ENCODE measurements at places on chromosomes 3 and 15.

- no peak for DNase-seq
These were observed 725 bp upstream of the SCAMP2 start for GRCh38 chr15:74873756-74874424.

DNA sequence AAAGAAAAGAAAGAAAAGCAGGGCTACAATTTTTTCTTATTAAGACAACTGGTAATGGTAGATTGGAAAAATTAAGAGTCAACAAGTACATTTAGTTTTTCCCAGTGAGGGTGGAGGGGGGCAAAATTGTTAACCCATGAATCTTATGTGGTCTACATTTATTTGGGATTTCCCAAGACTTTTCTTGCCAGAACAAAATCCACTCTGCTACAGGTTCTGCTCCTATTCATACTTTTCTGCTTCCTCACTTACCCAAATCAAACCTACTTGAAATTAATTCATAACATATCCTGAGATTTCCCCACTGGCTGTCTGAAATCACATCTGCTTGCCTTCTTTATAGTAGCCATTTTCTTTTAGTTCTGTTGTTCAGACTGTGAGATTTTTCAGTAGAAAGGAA, 41.1 kb downstream of the VGLL3 start:
- DNase-seq: no peak

GRCh38 chr3:171460725-171461524, 720 bp upstream of the TNIK start:
- DNase-seq: no peak

- DNase-seq: no peak
These were observed 85.5 kb downstream of the FLNB start for GRCh38 chr3:58093574-58094195.

- DNase-seq: no peak
These were observed 28.8 kb upstream of the SLC41A3 start for GRCh38 chr3:126112531-126113237.

DNA sequence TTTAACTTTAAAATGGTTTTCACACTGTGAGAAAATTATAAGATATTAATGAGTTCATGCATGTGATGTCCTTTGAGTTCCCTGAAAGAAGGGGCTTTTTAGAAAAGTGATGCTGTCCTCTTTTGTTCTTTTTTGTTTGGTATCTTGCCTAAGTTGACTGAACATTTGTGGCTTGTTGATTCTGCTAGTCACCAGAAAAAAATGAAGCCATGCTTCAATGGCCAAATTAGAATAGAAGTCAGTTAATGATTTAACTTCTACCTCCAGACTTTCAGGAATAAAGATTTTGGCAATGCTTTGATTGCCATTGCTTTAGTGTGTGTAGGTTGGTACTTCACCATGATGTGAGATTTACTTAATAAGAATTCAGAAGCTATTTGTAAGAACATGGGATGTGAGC, 260.6 kb upstream of the NECTIN3 start:
- no peak for DNase-seq

GRCh38 chr3:151468284-151468917, 7.5 kb upstream of the IGSF10 start:
- DNase-seq: no peak

DNA sequence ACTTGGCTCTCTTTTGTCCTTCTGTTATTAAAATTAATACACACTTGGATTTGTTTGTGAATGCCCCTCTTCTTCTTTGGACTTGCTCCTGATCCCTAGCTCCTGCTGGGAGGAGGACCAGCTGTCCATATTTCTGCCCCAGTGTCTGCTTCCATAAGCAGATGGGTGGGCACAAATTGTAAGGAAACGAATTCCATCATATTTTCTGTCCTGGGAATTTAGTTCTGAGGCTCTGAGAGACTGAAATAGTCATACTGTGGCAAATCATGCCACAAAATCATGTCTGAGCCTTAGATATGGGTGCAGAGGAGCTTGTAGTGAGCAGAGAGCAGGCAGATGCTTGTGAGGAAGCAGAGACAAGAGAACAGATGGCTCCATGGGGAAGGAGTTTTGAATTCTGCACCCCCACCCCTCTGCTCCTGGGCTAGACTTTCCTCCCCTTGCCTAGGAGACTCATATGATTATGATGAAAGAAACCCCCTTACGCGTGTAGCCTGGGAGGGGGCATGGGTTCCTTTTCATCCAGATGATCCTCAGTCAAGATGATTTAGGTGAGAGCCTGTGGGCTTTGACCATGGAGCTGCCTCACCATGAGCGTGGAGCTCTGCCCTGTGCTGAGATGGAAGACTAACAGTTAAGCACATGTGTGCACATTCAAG, 50.6 kb downstream of the SV2B start:
- DNase-seq: no peak

DNA sequence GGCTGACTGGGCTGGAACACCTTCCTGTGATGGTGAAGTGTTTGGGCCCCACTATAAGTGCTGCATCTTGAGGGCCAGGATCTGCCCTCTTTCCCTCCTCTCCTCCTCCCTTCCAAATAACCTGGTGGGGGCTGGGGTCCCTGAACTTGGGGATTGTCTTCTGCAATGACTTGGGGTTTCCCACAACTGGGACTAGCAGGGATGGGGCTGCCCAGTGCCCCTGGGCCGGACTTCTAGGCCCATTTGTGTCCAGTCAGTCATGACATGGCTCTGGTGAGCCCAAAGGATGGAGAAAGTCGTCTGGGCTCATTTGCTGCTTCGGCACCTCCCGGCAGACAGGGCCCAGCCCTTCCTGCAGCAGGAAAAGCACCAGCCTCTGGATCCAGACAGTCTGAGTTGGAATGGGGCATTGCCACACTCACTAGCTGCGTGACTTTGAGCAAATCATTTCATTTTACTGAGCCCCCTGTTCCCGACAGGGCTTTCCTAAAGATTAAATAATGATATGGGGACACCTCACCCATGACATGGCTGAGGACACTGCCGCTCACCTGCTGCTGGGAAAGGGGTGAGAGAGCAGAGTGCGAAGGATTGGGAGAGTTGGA, 113.2 kb downstream of the DNAJB8 start:
- DNase-seq: no peak

- DNase-seq: no peak
These were observed 149.9 kb upstream of the GALNT15 start for GRCh38 chr3:16024548-16024947.

GRCh38 chr3:177578488-177578887, 381.2 kb upstream of the TBL1XR1 start:
- no peak for DNase-seq

DNA sequence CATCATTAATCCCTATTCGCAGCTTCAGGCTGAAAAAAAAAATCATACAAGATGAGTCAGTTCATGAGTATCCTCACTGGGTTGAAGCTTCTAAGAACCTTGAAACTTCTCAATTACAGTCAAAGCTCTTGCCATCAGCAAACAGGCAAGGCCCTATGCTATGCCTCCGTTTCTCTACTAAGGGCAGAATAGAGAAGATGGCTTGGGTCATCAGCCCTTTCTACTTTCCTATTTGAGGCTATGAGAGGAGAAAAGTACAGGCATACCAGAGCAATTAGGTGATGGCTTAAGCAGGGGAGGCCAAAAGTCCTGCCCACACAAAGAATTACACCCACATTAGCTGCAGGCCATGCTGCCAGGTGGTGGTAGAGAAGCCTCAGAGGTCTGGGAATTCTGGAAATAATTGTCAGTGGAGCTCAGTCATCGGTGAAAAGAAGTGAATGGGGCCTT, 89.0 kb downstream of the MRPL46 start:
- DNase-seq: no peak

- DNase-seq: no peak
These were observed 46.6 kb downstream of the APH1B start for GRCh38 chr15:63323798-63324563.

DNA sequence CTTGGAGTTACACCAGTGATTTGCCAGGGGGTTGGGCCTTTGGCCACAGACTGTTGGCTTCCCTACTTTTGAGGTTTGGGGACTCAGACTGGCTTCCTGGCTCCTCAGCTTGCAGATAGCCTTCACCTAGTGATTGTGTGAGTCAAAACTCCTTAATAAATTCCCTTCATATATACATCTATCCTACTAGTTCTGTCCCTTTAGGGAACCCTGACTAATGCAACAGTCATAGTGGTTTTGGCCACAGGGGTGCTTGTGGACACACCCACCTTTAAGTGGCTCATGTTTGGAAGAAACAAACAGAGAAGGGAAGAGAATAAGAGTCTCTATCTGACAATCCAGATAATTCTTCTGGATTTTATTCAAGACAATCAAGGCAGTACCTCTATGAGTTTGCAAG, 457.7 kb downstream of the EPHA3 start:
- no peak for DNase-seq

GRCh38 chr3:4907050-4907449, 72.2 kb upstream of the BHLHE40 start:
- DNase-seq: no peak

- DNase-seq: no peak
These were observed 127.6 kb upstream of the SPATA12 start for GRCh38 chr3:56932866-56933265.

DNA sequence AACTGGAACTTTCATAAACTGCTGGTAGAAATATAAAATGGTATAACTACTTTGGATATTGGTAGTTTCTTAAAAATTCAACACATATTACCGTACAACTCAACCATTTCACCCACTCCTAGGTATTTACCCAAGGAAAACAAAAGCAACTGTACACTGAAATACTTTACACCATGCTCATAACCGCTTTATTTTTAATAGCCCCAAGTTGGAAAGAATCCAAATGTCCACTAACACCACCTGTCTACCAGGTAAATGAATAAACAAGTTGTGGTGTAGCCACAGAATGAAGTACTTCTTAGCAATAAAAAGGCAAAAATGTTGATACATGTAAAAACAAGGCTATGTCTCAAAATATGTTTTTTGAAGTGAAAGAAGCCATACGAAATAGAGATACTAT, 215.9 kb upstream of the PEX5L start:
- DNase-seq: no peak

DNA sequence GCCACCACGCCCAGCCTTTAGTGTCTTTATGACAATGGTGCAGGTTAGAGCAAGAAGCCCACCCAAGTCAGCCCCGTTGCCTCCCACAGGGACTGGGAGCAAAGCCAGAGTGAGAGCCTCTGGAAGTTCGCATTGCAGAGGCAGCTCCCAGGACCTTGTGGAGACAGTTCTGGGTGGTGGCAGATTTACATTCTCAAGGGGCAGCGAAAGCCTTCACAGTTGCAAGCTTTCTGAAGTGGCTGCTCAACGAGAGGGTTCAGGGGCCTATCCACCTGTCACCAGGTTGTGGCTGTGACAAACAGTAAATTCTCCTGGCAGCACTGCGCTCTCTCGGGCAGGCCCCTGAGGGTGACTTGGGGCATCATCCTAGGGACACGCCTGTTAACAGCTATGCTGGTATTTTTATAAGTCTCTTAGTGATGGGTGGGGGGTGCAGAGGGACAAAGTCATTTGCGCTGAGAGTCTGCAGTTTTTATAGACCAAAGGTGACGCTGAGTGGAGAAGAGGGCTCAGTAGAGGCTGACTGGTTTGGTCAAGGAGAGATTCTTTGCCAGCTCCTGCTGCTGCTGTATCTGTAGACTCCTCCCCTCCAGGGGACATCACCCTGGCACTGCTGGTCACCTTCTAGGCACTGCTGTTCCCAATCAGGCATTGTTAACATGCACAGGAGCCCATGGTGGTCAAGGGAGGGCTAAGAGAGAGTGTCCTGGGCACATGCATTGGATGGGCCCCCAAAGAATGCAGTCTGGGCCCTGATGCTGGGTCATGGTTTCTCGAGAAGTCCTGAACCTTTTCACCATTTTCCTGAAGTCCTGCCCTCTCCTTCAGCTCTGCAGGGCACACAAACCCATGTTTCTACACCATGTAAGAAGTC, 57.5 kb upstream of the KLF13 start:
- DNase-seq: no peak

- no peak for DNase-seq
These were observed 105.3 kb downstream of the RARB start for GRCh38 chr3:25533399-25533798.

GRCh38 chr3:148698190-148698810, 597 bp downstream of the AGTR1 start:
- no peak for DNase-seq

- no peak for DNase-seq
These were observed 4.7 kb downstream of the SMAD3 start for GRCh38 chr15:67070150-67070549.

GRCh38 chr15:81849289-81849688, 196.5 kb downstream of the MEX3B start:
- no peak for DNase-seq

DNA sequence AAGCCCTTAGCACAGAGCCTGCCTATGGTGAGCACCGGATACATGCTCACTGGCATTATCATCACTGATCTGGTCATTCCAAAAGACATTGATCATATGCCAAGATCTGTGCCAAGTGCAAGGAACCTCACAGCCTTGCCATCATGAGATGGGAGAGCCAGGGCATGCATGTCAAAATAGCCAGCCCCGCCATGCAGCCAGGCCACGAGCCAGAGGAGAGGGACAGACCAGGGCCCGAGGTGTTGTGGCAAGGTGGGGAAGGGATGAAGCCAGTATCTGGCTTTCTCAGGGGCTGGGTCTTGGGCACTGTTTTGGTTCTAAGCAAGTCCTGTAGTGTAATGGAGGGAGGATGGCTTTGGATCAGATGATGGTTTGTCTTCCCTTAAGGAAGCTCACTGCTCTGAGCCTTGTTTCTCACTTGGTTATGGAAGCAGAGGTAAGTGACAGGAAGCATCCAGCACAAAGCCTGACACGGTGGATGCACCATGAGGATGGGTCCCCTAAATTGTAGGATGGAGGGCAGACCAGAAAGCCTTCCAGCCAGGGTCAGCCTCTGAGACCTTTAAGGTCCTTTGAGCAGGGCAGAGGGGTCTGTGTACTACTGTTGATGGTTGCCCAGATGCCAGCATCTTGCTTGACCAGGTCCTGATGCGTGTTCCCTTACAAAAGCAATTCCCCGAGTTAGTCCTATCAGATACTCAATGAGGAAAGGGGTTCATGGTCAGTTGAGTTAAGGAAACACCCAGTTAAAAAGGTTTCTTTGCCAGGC, 247.7 kb upstream of the TLE3 start:
- DNase-seq: no peak

DNA sequence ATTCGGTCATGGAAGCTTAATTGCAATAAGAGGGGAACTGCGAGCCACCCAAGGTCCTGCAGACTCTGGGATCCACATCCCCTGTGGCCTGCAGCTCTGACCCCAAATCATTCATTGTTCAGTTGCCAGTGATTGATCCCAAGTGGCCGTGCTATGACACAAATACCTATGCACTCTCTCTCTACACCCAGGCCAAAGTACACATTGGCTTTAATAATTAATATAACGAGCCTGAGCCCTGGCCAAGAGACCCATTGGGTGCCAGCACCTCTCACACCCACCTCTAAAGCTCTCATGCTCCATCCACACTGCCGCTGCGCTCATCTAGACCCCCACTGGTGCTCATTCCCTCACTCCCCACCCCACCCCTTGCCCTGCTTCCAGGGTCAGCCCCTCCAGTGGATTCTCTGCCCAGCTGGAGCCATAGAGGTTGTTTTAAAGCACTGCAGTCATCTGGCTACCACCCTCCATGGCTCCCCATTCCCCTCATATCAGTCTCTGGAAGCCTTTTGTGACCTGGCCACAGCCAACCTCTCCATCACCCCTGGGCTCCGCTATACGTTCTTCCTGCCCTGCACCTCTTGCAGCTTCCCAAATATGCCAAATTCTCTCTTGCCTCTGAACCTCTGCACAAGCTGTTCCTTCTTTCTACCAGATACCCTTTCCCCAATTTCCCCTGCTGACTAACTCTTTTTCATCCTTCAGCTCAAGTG, 37.7 kb upstream of the SLC6A6 start:
- no peak for DNase-seq
